Activated T-cell treated with anti-CD3 and anti-CD28 coated beads for 24 hours (primary cell): ENCODE measurements at places on chromosomes 2 and 18.

DNA sequence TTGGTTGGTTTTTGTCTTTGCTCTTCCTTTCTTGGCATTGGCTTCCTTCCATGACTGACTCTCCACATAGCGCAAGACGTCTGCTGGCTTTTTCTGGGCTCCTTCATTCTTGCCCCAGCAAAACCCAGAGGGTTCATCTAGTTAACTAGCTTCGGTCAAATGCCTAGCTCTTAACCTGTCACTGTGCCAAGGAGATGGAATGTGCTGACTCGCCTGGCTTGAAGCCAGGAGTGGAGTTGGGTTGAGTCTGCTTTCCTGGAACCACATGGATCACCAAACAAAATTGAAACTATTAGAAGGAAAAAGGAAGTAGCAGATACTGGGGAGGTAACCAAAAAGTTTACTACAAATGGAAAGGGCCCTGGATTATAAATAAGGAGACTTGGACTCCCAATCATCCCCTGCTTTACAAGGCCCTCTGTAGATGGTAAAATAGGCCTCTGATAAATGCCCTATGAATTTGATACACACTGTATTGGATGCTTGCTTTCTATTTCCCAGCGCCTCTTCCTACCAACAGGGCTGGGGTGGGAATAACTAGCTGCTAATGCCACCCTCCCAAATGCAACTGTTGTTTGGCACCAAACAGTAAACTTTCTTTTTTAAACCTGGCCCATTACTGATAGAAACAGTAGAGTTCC lies 11.3 kb downstream of the MALT1 start:
- DNase-seq = no peak

DNA sequence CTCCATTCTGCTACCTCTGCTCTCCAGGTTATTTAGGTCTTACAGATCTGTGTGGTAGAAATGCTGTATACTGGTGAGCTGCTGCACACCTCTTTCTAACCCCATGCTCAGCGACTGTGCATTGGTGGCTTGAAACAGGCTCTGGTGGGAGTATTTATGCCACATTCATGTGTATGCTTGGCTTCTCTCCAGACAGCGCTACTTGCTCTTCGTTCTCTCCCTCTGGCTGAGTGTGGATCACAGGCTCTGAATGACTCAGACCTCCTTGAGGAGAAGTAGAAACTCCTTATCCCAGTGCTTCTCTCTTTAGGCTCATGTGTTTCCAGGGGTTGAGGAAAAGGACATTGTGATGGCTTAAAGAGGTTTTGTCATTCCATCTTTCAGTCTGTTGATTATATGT lies 54.9 kb downstream of the FHOD3 start:
- no peak for DNase-seq

GRCh38 chr2:39435741-39436591 lies 1.1 kb downstream of the MAP4K3 start:
- no peak for DNase-seq

DNA sequence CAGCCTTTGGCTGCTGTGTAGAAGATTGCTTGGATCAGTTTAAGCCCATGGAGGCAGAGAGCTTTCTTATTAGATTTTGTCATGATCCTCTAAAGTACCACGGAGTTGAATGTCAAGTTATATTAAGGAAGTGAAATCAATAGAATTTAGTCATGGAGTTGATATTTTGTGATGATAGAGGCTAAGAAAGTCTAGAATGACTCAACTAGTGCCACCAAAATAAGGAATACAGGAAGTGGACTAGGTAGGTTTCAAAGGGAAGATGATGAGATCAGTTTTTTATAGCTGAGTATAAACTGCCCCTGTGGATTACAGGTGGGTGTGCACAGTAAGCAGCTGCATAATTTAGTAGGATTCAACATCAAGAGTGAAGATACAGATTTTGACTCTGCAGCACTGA lies 25.2 kb downstream of the FBXO36 start:
- no peak for DNase-seq

GRCh38 chr2:99772591-99773331 lies 282.9 kb upstream of the REV1 start:
- DNase-seq = no peak

DNA sequence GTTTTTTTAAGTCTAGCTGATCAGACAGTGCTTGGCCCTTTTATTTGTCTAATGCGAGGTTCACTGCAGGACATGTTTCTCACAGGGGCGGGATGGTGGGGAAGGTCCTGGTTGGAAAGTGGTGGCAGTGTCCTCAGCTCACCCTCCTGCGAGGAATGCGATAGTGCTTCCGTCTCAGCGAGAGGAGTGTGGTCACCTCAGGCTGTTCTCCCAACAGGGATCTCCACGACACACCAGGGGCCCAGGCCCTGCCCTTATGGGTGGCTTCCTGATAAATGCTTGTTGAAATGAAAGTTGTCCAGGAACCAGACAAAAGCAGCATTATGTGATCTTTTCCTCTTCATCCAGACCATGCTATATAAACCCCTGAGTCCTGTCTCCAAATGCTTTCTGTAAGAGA lies 70.1 kb downstream of the BOLA3 start:
- no peak for DNase-seq

- peak; percentile 84 for DNase-seq
These were observed 5.7 kb downstream of the PTMA start for GRCh38 chr2:231713730-231714638.

GRCh38 chr2:25955036-25955435 lies 27.3 kb downstream of the KIF3C start:
- DNase-seq = no peak

DNA sequence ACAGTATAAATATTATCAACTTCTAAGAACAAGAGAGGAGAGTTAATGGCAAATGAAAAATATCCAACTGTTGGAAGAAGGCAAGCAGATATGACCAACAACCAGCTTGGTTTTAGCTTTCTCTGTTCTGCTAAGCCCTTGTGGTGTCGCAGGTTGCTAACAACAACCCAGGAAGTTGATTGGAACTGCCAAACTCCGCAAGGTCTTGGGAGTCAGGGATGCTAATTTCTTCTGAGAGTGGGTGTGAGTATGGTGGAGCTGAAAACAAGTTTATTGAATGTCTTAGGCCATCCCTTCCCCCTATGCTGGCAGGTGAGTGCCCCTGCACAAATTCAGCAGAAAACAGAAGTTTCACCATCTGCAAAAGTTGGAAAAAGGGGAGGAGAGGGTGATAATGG lies 17.5 kb downstream of the BZW1 start:
- no peak for DNase-seq

DNA sequence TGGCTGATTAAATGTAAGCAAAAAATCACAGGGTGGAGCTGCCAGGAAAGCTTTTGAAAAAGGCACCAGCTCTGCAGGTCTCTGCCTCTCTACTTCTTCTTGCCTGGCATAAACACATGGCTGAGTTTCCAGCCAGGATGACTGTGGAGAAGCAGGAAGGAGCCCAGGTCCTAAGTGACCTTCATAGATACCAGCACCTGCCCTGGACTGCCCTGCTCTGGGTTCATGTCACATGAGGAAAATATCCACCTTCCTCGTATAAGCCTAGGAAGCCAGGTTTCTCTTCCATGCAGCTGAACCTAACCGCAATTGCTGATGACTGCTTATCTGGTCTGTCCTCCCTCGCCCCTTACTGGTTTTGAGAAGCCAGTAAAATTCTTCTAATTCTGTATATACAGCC lies 47.8 kb upstream of the CREB1 start:
- no peak for DNase-seq

- DNase-seq = peak; percentile 65
These were observed 28.5 kb upstream of the MCFD2 start for GRCh38 chr2:46943881-46944798.

DNA sequence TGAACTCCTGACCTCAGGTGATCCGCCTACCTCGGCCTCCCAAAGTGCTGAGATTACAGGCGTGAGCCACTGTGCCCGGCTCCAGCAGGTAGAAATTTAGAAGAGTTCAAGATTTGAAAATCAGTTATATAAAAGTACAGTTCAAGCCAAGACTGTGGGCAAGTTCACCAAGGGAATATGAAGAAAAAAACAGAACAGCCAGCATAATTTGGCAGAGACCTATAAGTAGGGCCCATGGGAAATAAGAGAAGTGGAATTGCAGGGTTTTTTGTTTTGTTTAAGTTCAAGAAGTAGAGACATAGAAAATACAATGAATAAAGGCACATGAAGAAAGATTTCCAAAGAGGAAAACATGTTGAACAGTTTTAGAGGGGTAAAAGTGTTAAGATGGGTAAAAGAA lies 57.9 kb downstream of the BAZ2B start:
- no peak for DNase-seq

DNA sequence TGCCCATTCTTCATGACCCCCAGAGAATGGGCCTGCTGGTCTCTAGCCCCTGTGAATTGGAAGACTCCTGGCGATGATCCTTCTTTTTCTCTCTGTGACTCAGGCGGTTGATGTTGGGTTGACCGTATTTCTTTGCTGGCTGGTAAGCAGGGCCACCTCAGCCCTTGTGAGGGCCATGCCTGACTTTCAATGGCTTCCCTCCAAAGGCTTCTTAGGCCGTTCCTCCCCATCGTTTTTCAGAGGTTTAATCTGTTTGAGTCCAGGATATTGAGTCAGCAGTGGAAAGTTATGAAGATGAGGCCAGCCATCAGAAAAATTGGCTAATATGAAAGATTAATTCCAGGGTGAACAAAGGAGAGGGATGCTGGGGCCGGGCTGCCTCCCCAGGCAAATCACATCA lies 13.6 kb downstream of the HPCAL1 start:
- DNase-seq = no peak

- DNase-seq = no peak
These were observed 83.6 kb upstream of the LCLAT1 start for GRCh38 chr2:30363406-30363805.

DNA sequence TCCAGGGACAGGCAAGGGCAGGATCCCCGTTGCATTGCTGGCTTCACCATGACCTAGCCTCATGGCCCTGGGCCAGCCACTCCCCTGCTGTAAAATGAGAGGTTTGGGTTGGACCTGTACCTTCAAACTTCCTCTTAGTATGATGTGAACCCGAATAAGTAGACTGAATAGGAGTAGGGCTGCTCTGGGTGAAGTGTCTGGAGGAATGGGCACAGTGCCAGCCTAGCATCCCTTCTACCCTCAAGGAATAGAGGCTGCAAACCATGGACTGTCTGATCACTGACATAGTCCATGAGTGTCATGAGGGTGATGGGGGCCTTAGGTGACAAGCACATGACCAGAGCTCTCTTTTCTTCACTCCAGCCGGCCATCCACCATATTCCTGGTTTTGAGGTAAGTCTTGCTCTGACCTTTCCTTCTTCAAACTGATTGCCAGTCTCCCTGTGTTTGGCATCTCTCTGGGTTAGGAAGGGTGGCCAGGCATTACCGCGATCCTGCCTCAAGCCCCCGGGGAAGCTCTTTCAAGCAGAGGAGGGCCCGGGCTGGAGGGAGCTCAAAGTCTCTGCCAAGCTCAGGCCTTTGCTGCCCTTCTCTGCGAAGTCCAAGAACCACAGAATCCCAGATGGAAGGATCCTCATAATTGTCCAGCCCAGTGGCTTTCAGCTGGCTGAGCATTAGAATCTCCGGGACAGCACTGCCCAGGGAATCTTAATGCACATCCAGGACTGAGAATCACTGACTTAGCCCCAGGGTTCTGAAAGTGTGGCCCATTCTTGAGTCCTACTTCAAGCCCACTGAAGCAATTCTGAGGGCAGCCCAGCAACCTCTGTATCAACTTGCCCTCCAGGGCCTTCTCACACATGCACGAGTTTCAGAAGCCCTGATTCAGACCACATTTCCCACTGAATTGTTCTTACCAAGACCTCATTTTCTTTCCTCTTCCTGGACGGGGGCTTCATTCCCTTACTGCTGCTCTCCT lies 148.1 kb downstream of the DYSF start:
- no peak for DNase-seq

- DNase-seq = no peak
These were observed 98.6 kb upstream of the NCK2 start for GRCh38 chr2:105645938-105646773.

GRCh38 chr2:199307461-199307860 lies 150.3 kb downstream of the SATB2 start:
- no peak for DNase-seq

DNA sequence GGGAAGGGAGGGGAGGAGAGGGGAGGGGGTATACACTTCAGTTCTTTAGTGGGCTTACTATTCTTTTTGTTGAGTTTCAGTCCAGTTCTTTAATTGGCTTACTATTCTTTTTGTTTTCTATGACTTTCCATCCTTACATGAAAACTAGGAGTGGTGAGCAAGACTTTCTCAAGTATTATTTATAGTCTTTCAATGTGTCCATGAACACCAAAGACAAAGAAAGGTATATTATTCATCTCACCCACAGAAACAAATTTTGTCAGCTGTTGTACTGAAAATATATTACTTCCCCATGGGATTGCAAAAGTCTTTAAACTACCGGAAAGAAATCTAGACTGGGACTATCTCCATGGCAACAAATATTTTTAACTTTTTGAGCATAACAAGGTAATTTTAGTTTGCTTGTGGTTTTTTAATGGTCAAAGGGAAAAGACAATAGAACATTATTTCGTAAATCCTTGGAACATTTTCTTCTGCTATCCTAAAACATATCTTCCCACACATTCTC lies 17.6 kb downstream of the ADAM17 start:
- no peak for DNase-seq

- DNase-seq = no peak
These were observed 51.8 kb downstream of the LIMS1 start for GRCh38 chr2:108586116-108586515.

- DNase-seq = no peak
These were observed 121.3 kb upstream of the ZFP36L2 start for GRCh38 chr2:43347746-43348145.

DNA sequence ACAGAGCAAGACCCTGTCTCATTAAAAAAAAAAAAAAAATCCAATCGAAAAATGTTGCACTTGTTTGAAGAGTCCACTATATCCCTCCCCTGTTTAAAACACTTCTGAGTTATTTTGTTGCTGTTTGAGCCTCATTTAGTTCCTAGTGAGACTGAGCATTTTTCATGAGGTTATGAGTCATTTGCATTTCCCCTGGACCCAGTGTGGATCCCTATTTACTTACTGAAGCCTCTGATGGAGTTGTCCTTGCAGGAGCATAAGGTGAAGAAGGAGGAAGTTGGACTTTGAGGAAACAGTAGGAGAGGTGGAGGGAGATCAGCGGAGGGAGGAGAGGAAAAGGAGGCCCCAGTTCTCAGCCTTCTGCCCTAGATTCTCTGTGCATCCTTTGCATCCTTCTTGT lies 5.1 kb downstream of the CXCR1 start:
- DNase-seq = no peak
